Stimulated activated CD4-positive, alpha-beta T cell treated with anti-CD3 and anti-CD28 coated beads, TNF-alpha, amount 100 ng/mL, for 48 hours (primary cell): ENCODE measurements at places on chromosomes 1 and 21.

GRCh38 chr1:207402744-207403143 is 51.4 kb upstream of the CR2 start:
- no peak for DNase-seq

GRCh38 chr1:209326076-209326475 is 257.4 kb upstream of the CAMK1G start:
- no peak for DNase-seq

GRCh38 chr1:162994921-162995320 is 74.2 kb upstream of the RGS4 start:
- no peak for DNase-seq

GRCh38 chr1:19405195-19405760 is 80.1 kb downstream of the CAPZB start:
- no peak for DNase-seq

DNA sequence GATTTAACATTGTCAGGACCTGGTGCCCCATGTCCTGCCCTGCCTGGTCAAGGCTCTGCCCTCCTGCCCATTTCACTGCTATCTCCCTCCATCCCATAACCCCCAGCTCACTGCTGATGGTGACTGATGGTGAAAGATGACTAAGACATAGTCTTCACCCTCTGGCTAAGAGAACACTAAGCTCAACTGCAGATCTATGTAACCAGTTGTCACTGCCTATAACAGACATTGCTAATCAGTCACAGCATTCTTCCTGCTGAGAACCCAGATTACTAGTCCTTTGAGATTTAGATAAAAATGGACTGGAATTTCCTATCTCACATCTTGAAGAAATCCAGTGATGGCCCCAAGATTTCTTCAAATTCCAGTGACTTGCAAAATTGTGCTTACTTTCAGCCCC is 8.0 kb upstream of the ZNF362 start:
- DNase-seq, result no peak

DNA sequence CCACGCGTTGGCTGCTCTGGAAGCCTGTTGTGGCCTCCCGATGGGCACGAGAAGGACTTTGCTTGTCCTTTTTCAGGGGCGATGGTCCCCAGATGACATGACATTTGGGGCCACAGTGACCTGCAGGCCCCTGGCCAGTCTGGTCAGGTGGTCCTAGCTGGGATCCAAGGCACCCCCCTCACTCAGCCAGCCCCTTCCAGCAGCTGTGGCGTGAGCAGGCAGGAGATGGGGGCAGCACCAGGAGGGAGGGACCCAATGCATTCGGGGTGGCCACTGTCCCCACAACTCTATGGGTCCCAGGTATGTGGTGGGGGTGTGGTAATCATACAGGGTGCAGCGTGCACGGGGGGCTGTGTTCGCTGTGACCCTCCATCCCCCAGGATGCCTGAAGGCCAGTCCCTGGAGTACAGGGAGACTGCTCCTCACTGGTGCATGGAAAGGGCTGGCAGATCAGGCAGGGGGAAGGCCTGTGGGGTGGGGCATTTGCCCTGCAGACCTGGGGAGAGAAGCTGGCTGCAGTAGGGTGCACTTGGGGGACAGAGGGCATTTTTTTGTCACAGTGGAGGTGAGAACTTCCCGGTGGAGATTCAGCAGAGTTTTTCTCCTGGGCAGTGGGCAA is 31.7 kb downstream of the WNT3A start:
- DNase-seq, result no peak

- no peak for DNase-seq
These were observed 178.0 kb downstream of the RYR2 start for GRCh38 chr1:237219751-237220642.

DNA sequence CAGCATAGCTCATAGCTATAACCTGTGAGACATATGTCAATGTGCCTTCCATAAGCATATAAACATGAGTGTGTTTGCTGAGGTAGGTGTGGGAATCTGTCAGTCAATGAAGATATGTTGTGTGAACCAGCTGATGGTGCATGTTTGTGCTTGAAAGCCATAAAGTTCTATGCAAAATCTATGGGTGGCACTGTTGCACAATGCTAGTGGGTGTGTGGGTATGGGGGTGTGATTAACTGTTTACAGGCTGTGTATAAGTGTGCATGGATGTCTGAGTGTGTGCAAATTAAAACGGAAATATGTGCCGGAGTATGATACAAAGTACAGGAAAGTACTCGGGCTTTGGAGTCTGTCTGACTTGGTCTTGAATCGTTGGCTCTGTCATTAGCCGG is 1.0 kb upstream of the ATP2B4 start:
- peak; percentile 43 for DNase-seq

DNA sequence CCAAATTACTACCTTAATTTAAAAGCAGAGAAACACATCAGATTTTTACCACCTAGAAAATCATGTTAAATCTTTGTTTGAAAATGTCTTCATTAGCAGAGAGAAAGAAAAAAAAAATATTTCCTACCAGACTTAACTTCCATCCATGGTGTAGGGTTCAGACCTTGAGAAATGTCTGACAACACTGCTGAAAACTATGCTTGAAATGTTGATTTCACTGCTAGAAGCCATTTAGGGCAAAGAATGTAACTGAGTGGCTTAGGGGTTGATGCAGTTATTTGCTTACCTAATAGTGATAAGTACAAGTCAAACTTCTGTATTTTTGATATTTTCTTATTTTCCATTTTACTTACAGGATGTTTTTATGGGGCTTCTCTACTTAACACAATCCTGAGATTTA is 495.6 kb upstream of the NEGR1 start:
- DNase-seq, result no peak
